ENCODE measurements at places on chromosomes 12 and 14. TPM values are rescaled to one million over a fixed set of nuclear protein-coding genes. Genes with fewer than 3 reads are reported as not detected.

Gene FOXG1
- polyA plus RNA-seq: 0.06 TPM

Gene KRT6C
- polyA plus RNA-seq: not detected

Gene GLIPR1L2
- 2.7 TPM for polyA plus RNA-seq

Gene TBC1D30
- polyA plus RNA-seq: 5.8 TPM

Gene KDM5A
- polyA plus RNA-seq: 44.6 TPM

Gene YLPM1
- 94.2 TPM for polyA plus RNA-seq

Gene GZMH
- not detected for polyA plus RNA-seq

Gene JAG2
- 10.1 TPM for polyA plus RNA-seq

Gene BLOC1S1
- polyA plus RNA-seq: 110 TPM

Gene MAGOHB
- 41.5 TPM for polyA plus RNA-seq

Gene ST8SIA1
- polyA plus RNA-seq: 5.9 TPM

Gene LRP1-AS
- polyA plus RNA-seq: not detected

Gene RPL6
- polyA plus RNA-seq: 2,457 TPM

Gene B4GALNT3
- 14.1 TPM for polyA plus RNA-seq

Gene CLEC7A
- polyA plus RNA-seq: 4.1 TPM

Gene KLRB1
- 7.2 TPM for polyA plus RNA-seq

Gene ANKRD33
- polyA plus RNA-seq: 0.36 TPM

Gene PGF
- 12.0 TPM for polyA plus RNA-seq

Gene TMEM179
- polyA plus RNA-seq: 0.82 TPM

Gene CLEC6A
- 0.20 TPM for polyA plus RNA-seq

Gene KLRC2
- polyA plus RNA-seq: 0.28 TPM

Gene TGFB3
- polyA plus RNA-seq: 17.6 TPM

Gene ANKS1B
- polyA plus RNA-seq: 4.6 TPM

Gene AICDA
- polyA plus RNA-seq: 0.44 TPM

Gene APOLD1
- 13.3 TPM for polyA plus RNA-seq

Gene NTF3
- polyA plus RNA-seq: 6.4 TPM

Gene MYH6
- 0.11 TPM for polyA plus RNA-seq

Gene SLC25A21
- polyA plus RNA-seq: 3.5 TPM

Gene REP15
- 2.5 TPM for polyA plus RNA-seq

Data from renal cortex interstitium (tissue), 15 donors.